ENCODE measurements at places on chromosomes 3 and 15.

- no peak for DNase-seq
Measured at GRCh38 chr3:113264283-113265131, 53.1 kb downstream of the BOC start.

GRCh38 chr3:99777210-99777549, 40.5 kb upstream of the CMSS1 start:
- no peak for DNase-seq

GRCh38 chr3:197242784-197243432, 55.5 kb downstream of the DLG1 start:
- DNase-seq: no peak

DNA sequence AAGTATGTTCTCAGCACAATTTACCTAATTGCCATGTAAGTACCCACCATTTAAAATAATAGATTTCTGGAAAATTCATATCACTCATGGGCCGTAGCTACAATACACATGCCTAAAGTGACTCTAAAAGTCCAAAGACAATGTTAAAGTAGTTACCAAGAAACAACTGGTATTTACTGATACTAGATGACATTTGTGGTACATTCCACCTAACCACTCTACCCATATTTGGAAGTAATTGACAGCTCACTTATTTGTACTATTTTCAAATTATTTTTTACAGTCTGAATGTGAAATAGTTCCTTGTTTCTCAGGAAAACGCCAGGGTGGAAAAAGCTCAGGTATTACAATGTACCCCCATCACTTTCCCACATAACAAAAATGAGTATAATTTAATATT, 573.0 kb downstream of the MECOM start:
- no peak for DNase-seq

- DNase-seq: no peak
Measured at GRCh38 chr3:191353022-191353777, 22.9 kb upstream of the UTS2B start.

GRCh38 chr3:195030791-195031321, 240.1 kb downstream of the XXYLT1 start:
- no peak for DNase-seq

- DNase-seq: no peak
Measured at GRCh38 chr3:170719300-170719699, 133.4 kb upstream of the SLC7A14 start.

GRCh38 chr15:30925686-30926085, 22.0 kb downstream of the FAN1 start:
- no peak for DNase-seq

GRCh38 chr3:14789640-14790285, 29.0 kb upstream of the FGD5 start:
- no peak for DNase-seq

GRCh38 chr3:119748991-119749390, 32.9 kb upstream of the NR1I2 start:
- DNase-seq: no peak
